ENCODE measurements at places on chromosomes 12 and 14.

DNA sequence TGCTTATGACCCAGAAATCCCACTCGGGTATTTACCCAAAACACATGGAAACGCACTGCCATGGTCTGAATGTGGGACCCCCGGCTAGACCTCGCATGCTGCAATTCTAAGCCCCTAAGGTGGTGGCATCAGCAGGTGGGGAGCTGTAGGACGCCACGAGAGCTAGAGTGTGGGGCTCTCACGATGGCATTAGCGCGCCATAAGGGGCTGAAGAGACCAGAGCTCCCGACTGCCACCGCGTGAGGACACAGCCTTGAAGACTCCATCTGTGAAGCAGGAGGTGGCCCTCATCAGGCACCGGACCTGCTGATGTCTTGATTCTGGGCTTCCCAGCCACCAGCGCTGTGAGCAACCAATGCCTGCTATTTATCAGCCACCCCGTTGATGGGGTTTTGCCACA, 40.3 kb downstream of the RIMBP2 start:
- DNase-seq: no peak

GRCh38 chr14:95055318-95055717, 102.0 kb downstream of the DICER1 start:
- DNase-seq: no peak

DNA sequence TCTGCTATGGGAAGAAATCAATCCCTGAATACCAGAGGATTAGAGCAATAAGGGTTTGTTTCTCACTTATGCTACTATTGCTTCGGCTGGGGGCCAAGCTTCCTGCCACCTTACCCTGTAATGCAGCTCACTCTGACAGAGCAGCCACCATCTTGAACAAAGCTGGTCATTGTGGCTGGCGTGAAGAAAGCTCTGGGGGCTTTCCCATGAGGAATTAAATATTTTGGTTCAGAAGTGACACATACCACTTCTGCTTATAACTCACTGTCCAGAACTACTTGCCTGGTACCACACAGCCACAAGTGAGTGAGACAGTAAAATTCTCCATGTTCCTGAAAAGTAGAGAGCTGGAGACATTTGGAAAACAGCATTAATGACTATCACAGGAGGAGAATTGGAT, 82.6 kb downstream of the GALNT8 start:
- no peak for DNase-seq

DNA sequence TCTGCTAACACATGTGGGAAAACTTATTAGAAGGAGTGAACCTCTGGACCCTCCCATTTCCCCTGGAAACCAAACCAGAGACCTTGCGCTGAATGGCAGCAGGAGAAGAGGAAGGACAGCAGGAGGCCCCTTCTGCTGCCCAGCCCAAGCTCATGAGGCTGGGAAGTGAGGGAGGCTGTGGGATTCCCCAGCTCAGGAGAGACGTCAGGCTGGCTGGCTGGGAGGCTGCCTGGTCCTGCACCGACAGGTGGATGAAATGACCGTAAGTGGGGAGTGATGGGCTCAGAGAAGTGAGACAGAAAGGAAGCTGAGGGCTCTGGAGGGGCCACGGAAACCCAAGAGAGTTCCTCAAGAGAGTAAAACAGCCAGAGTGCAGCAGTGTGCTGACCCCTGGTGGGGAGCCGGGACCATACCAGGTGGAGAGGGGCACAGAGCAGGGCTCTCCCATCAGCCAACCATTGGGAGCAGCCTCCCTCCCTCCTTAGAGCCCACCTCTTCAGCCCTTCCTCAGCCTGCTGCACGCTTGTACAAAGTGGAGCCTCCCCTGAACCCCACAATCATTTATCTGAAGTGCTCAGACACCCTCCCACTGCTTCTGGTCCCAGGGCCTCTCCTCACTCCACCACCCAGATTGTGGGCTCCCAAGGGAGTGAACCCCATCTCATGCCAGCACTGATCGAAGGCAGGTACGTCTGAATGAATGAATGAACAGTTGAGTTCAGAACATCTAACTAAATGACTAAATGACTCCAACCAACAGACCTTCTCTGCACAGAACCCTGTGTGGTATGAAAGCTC, 14.0 kb downstream of the TAMALIN start:
- DNase-seq: no peak

- no peak for DNase-seq
Measured at GRCh38 chr14:89767861-89768268, 186.7 kb downstream of the EFCAB11 start.

- no peak for DNase-seq
Measured at GRCh38 chr14:42149609-42150261, 543.1 kb downstream of the LRFN5 start.

DNA sequence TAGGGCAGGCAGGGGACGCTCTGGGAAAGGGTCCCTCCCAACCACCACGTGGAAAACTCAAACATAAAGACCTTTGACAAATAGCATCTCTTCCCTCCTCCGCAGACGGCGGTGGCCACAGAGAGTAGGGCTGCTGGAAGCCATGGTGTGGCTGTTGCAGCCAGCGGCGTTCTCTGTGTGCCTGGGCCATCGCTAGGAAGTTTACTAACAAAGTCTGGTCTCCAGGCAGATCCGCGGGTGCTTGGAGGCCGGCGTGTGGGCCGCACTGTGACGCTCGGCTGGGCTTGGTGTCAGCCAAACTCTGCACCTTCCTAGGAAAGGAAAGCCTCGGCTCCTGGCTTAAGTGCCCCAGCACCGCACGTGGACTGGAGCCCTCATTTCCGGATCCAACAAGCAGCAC, 65.6 kb downstream of the CCDC88C start:
- no peak for DNase-seq

DNA sequence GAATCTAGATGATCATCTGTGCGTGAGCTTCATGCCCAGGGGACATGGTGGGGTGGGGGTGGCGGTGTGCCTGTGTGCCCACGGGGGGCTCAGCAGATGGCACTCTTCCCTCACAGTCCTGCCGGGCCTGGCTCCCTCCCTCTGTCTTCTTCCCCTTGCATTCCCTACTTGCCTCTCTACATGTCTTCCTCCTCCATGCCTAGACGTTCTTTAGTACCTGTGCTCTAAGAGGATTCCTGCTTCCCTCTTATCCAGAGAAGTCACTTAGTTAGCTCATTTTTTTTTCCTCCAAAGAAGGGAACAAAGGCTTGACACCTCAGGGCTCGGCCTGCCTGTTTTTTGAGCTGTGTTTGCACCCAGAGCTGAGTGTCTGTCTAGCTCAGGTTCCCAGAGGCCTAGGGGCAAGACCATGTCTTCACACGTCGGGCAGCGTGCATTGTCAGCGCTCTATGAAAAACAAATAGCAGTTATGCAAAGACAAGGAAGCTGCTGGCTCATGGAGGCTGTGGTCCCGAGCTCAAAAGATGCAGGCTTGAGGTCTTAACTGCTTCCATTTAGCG, 48.8 kb downstream of the NINJ2 start:
- DNase-seq: no peak

DNA sequence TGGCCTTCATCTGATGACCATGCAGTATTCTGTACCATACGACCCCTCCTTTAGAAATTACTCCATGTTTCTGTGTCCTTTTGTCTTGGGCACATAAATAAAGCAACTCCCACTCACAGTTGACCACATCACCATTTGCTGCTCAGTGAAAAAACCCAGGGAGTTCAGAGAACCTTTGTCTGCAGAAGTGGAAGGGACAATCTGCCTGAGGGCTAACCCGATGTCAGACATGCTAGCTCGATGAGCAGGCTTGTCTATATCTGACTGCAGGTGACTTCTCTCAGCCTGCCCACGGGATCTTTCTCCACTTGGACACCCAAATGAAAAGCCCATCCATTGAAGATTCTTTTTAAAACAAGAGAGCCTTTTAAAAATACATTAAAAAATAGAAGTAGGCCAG, 45.7 kb upstream of the GRIP1 start:
- no peak for DNase-seq

DNA sequence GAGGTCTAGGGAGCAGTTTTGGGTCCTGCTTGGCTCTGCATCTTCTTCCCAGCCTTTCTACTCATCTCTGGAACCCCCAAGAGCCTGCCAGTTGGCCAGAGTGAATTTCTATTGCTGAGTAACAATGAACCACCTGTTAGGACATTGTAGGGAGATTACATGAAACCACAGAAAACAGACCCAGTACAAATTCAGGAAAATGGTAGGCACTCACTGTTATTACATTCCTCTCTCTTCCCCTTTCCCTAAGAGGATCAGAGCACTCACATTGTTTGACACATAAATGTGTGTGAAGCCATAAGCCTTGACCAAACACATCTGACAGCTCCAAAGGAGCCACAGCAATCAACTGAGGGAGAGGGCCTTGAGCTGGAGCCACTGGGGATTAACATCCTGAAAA, 216.1 kb downstream of the TMEM132D start:
- no peak for DNase-seq

DNA sequence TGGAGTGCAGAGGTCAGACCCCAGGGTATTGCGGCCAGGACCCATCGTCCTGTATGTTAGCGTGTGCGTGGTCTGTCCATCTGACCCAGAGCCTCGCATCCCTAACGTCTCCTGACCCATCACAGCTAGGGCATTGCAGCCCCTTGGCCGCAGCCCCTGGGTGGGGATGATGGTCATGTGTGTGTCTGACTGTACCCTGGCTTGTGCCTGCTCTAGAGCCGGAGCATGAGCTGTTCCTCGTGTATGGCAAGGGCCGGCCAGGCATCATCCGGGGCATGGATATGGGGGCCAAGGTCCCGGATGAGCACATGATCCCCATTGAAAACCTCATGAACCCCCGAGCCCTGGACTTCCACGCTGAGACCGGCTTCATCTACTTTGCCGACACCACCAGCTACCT, 10.8 kb upstream of the LRP1-AS start:
- DNase-seq: no peak

DNA sequence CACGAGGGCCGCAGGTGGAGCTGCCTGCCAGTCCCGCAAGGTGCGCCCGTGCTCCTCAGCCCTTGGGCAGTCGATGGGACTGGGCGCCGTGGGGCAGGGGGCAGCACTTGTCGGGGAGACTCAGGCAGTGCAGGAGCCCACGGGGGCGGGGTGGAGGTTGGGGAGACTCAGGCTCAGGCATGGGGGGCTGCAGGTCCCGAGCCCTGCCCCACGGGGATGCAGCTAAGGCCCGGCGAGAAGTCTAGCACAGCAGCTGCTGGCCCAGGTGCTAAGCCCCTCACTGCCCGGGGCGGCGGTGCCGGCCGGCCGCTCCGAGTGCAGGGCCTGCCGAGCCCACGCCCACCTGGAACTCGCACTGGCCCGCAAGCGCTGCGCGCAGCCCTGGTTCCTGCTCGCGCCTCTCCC, 39.2 kb upstream of the P2RX7 start:
- no peak for DNase-seq

- no peak for DNase-seq
Measured at GRCh38 chr12:99455350-99456035, 192.1 kb upstream of the GARIN6 start.

GRCh38 chr12:130665753-130666152, 50.3 kb downstream of the RIMBP2 start:
- DNase-seq: no peak

- DNase-seq: no peak
Measured at GRCh38 chr12:39028382-39028781, 123.0 kb upstream of the CPNE8 start.

- DNase-seq: no peak
Measured at GRCh38 chr12:21788089-21788983, 13.8 kb upstream of the KCNJ8 start.

GRCh38 chr12:40153432-40153831, 47.6 kb upstream of the SLC2A13 start:
- DNase-seq: no peak

GRCh38 chr14:34180869-34181268, 230.0 kb upstream of the EGLN3 start:
- no peak for DNase-seq

DNA sequence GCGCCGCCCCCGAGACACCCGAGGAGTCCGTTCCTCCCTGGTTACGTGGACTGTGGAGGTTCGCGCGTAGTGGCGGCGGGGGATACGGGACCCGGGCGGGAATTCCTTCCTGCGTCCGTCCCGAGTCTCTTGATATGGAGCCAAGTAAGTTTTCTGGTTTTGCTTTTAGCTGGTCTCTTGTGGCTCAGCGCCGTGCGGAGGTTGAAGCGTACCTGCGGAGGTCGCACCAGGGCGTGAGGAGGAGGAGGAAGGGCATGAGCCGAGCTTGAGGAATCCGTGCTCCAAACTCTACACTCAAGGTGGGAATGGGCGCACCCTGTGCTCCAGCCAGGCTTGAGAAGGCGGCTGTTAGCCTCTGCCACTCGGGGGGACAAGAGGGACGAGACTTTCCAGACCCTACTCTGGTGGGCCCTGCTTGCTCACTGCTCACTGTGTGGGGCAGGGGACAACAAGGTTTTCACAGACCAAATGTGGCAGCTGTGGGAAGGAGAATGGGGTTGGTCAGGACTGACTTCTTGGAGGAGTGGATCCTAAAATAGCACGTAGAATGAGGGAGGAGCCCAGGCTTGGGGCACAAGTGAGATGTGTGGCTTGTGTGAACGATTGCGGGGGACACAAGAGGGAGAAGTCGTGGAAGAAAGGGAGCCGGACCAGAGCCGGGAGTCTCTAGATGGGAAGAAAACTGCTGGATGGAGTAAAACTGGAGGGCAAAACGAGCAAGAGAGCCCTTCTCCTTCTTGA, 577 bp downstream of the ATG101 start:
- DNase-seq: no peak

DNA sequence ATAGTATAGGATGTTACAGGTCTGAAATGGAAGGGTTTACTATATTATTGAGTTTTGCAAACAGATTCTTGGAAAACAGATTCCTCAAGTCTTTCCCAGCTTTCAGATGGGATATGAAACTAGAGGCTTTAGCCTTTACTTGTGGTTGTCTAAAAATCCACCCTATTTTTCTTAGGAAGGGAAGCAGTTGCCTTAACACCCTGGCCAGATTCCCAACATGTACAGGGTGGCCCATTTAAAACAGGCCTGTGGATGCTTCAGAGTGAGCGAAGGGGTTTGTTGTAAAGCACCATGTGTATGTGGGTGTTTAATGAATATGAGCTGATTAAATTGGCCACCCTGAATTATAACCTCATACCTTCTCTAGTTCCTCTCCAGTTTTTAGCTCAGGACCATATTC, 415.9 kb downstream of the ZFP36L1 start:
- DNase-seq: no peak

DNA sequence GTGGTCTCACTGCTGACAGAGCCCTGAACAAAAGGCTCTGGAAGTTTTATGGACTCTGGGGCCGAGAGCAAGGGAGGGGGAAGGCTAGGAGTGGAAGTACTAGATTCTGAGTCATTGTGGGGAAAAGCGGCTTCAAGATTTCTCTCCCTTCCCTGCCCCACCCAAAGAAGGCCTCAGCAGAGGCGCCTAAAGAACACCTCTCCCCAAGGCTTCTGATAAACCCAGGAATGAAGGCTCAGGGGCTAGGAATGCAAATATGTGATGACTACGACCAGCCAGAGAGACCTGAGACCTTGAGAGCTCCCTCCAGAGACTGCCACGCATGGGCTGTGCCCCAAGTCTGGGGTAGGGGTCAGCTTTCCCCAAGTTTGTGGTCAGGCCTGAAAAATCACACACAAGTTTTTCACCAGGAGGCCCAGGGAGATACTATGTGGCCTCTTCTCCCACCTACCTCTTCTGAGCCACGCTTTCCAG, 130.7 kb upstream of the HIF1A start:
- no peak for DNase-seq

- no peak for DNase-seq
Measured at GRCh38 chr14:23550812-23551265, 726 bp downstream of the ZFHX2 start.

Measured in cortex of kidney (tissue), 1 donor.